Fibroblast of the conjunctiva (primary cell): ENCODE measurements at places on chromosomes 5 and 9.
A peak's percentile ranks its signal among the peaks of the same experiment; 100 is the strongest.

GRCh38 chr9:136209232-136209631 is 4.3 kb upstream of the LHX3 start:
- no peak for DNase-seq

- no peak for DNase-seq
Measured at GRCh38 chr5:39977066-39977655, 552.4 kb upstream of the DAB2 start.

DNA sequence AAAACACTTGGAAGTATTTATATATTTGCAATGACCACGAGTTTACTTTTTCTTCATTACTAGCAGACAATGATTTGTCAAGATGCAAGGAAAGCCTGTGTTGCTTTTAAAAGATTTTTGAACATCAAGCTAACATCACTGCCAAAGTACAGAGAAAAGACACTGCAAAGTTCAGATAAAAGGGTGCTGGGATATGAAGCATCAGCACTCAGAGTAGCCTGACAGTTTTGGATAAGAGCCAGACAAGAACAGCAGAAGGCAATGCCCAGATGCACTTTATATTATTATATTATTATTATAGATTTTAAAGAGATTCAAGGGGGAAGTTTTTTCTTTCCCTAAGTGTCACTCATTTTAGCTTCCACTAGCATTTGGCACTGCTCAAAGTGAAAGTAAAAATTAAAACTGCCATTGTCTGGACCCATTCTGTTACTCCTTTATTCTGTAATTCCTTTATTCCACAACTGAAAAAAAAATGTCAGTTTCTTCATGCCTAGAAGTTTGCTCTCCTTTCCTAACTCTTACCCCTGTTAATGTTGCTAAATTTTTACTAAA is 240.6 kb downstream of the EFNA5 start:
- DNase-seq, result no peak

- no peak for DNase-seq
Measured at GRCh38 chr5:108735790-108736189, 11.9 kb upstream of the FER start.

DNA sequence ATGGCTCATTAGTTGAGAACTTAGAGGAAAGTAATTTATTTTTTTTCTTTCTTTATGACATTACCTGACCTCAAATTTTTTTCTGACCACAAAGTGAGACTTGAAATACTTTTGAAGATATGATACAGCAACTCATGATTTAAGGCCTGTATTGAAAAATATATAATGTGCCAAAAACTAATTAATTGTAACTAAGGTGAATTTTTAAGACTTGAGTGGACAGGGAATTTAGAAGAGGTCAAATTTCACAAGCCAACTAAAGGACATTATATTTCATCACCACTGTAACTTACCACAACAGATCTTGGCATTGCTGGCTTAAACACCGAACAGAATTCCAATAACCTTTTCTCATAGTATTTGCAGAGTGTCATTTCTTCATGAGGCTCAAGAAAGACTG is 1.8 kb downstream of the CCNH start:
- DNase-seq, result peak; percentile 35

DNA sequence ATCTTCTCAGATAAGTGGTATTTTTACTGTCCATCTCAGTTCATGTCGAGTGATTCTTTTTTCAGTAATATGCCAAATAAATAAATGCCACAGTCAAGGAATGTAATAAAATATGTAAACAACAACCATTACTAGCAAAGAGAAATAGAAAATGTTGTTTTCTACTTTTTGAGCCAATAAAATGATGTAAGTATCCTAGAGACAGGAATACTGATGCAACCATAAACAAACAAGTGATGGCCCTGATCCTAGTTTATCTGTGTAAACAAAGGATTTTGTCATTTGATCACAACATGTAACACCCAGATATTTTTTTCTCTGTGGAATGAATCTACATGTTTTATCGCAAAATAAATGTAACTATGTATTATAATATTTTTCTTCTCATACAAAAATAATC is 1852.8 kb downstream of the EFNA5 start:
- peak; percentile 10 for DNase-seq

DNA sequence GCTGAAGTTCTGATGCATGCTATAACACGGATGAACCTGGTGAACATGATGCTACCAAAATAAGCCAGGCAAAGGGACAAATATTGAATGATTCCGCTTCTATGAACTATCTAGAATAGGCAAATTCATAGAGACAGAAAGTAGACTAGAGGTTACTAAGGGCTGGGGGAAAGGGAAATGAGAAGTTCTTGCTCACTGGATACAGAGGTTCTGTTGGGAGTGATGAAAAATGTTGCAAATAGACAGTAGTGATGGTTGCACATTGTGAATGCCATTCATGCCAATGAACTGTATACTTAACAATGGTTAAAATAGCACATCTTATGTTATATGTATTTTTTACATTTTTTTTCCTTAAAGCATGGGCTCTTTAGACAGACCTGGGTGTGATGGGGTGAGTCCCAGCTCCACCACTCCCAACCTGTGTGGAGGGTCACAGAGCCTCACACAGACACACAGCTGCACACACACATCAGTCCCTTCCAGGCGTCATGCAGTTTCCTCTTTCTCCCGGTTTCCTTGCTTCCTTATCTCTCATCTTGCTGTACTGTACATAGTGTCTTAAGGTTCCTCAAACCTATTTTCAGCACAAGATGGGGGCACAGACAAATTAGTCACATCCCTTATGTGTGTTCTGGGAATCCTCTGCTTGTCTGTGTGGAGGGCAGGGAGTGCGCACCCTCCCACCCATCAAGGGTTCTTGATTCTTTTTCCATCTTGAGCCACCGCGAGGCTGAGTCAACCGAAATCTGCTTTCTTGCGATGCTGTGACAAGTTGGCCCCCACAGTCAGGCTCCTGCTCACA is 192.9 kb downstream of the CRB2 start:
- no peak for DNase-seq

GRCh38 chr5:43336159-43336558 is 22.9 kb upstream of the HMGCS1 start:
- no peak for DNase-seq

DNA sequence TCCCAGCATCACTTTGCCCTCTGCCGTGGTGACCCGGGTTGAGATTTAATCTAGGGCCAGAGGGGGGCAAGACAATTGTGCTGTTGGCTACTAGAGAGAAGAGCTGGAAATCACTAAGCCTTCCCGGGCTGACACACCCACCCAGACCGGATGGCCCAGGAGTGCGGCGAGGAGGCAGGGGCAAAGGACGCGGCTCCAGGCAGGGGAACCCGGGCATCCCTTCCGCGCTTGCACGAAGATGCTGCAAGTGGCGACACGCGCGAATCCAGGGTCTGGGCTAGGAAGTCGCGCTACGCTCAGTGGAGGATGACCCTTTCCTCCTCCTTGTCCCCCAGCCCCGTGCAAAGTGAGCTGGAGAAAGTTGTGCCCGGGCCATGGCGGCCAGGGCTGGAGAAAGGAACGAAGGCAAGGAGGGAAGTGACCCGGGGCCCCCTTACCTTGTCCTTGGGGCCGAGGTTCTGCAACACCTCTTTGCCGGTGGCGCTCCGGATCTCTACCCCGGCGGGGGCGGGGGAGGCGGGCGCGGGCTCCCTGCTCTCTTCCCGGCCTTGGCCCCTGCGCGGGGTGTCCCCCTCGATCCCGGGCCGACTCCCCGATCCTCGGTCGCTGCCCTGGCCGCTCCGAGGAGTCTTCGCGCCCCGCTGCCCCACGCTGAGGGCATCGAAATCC is 693 bp downstream of the DPYSL3 start:
- DNase-seq, result no peak

GRCh38 chr5:133287500-133287899 is 235.7 kb downstream of the HSPA4 start:
- DNase-seq, result peak; percentile 16

GRCh38 chr9:37775216-37775919 is 9.5 kb downstream of the EXOSC3 start:
- no peak for DNase-seq

- DNase-seq, result no peak
Measured at GRCh38 chr9:131672451-131672850, 67.4 kb downstream of the RAPGEF1 start.

- no peak for DNase-seq
Measured at GRCh38 chr9:121663591-121663990, 12.2 kb downstream of the DAB2IP start.

GRCh38 chr5:149788964-149789363 is 58.9 kb downstream of the PPARGC1B start:
- no peak for DNase-seq

GRCh38 chr9:13122756-13123369 is 156.6 kb downstream of the MPDZ start:
- DNase-seq, result no peak

DNA sequence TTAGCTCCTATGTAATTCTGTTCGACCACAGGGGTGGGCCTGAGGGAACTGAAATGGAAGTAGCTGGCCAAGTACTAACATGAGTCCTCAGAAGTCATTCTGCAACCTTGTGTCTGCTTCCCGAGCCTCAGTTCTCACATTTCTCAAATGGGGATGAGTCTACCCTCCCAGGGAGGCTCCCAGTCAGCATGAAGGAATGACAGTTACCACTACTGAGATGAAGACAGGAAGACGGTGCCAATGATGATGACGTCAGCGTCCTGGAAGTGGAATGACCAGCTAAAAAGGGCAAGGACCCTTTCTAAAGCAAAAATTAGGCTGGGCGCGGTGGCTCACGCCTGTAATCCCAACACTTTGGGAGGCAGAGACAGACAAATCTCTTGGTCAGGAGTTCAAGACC is 6.8 kb downstream of the PIP5KL1 start:
- DNase-seq, result peak; percentile 87

DNA sequence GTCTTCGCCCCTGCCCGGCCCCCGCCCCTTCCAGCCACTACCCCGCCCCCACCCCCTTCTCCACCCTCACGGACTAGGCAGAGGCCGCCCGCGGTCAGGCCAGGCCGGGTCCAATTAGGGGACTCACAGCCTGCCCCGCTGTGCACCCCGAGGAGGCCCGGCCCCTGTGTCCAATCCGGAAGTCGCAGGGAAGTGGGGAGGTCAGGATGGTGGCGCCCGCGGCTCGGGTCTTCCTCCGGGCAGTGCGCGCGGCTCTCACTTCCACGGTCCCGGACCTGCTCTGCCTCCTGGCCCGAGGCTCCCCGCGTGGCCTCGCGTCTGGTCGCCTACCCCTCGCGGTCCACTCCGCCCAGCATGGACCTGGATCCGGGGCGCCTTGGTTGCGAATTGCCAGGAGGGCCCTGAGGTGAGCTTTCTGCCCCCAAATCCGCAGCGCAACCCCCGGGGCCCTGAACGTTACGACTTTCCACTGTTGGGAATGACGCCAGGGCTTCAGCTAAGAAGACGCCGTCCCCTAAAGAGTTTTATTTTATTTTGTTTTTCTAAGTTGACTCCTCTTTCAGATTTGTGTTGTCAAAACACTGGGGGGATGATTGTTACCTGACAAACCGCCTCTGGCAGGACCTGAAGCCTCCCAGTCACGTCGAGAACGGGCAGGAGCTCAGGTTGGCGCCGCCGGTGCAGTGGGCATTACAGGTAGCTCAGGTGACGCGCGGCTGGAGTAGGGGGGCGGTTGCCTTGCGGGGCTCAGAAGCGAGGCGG is 763 bp upstream of the IRX2 start:
- DNase-seq, result no peak

DNA sequence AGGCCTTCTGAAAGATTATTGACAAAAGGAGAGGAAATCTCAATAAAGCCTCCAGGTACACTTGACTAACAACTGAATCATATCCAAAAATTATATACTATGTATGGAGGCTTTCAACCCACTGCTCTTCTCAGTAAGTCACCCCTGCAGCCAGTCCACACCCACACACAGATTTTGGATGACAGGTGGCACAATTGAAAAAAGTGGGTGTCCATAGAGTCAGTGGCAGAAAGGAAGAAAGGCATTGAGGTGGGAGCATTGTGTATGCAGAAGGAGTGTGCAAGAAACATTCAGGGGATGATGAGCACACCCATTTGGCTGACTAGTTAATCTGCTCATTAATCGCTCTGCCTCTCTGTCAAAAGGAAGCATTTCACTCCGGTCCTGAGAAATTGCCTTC is 150.6 kb upstream of the IL12B start:
- DNase-seq, result no peak

DNA sequence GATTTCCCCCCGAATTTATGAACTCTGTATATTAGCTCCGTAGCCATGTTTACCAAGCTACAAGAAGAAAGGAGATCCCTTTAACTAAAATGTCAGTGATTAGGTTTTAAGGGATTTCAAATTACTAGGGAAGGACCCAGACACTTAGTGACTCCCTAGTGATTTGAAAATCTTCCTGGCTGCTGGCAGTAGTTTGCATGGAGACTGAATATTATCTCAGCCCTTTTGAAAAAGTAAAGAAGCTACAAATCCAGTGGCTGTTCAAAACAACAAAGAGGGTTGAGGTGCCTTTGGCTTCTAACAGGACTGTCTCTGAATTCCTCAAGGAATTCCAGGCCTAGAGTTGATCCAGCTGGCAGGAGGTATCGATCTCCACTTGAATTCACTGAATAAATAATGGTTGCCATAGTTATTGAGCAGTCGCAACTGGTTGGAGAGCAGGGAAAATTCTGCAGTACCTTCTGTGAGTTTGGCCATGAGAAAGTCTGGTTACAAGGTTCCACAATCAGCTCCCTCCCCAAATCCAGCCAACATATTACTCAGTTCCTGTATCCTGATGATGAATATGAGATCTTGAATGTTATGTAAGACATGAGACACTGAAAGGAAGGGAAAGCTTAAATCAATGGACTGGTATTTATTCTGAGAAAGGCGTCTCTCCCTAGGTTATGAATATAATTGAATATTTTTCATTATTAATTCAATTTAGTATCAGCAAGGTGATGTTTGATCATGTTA is 37.7 kb downstream of the NR4A3 start:
- no peak for DNase-seq

GRCh38 chr9:4553951-4554381 is 63.7 kb downstream of the SLC1A1 start:
- no peak for DNase-seq

- DNase-seq, result no peak
Measured at GRCh38 chr9:75027187-75028107, 646 bp downstream of the CARNMT1 start.

- DNase-seq, result peak; percentile 59
Measured at GRCh38 chr5:9544502-9545135, 1.3 kb downstream of the SEMA5A start.

GRCh38 chr5:56760723-56761122 is 54.6 kb upstream of the MAP3K1 start:
- DNase-seq, result no peak

- no peak for DNase-seq
Measured at GRCh38 chr5:34611464-34612415, 44.4 kb upstream of the RAI14 start.

GRCh38 chr5:119270960-119271757 is 84.7 kb upstream of the TNFAIP8 start:
- no peak for DNase-seq

DNA sequence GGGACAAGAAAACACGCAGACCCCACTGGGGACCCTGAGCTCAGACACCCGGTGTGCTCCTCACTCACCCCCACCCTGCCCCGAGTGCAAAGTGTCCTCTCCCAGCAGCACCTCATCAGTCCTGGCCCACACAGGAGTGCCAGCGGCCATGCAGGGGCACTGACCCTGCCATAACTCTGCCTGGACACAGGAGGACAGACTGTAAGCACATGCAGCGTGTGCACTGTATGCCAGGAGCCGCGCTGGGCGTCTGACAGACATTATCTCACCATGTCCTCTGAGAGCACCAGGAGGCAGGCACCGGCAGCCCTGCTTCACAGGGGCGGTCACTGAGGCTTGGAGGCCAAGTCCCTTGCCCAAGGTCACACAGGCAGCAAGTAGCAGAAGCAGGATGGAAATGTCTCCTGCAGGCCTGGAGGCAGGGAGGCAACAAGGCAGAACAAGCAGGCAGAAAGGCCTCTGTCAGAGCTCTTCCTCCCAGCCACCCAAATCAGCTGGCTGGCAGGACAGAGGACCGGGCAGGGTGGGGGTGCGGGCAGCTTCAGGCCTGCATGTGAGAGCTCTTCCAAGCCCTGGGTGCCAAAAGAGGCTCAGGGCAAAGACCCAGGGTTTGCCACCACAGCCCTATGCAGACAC is 8.4 kb downstream of the EEIG1 start:
- no peak for DNase-seq
